ENCODE measurements at places on chromosomes 5 and 9.

DNA sequence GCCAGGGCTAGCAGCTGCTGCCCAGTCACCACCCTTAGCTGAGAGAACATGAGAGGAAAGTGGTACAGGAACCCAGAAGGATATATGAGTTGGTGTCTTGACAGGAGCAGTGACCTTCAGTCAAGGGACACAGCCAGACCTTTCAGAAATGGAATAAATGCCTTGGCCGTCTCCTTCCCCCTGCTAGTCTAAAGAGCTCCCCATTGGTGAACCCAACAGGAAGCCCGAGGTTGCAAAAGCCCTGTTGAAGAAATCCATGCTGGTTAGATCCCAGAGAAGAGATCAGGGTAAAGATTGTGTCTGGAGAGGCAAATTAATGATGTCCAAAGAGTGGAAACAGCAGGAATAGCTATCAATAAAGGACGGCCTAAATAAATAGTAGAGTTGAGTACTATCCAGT is 244.5 kb downstream of the NR3C1 start:
- DNase-seq, result no peak

GRCh38 chr5:76942581-76942980 is 10.3 kb upstream of the CRHBP start:
- peak; percentile 72 for DNase-seq

DNA sequence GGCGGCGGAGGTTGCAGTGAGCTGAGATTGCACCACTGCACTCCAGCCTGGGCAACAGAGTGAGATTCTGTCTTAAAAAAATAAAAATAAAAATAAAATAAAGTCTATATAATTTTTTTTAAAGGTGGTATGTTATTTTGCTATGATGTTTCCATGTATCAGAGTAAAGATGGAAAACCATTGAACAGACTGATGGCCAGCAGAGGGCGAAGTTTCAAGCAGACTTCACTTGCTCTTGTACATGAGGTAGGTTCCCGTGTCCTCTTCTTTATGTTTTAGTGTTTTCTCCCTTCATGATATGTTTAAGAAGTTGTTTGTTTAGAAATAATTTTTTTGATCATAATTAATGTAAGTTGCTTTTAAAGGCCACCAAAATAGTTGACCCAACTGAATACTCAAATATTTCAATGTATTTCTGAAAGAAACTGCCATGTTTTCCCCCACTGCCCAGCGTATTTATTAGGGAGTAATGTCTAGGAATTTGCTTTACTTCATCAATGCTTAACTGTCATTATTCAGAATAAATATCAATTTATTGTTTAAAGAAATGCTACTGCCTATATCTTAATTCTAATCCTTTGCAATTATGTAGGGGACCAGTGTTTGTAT is 146.4 kb downstream of the HACD4 start:
- peak; percentile 52 for DNase-seq

- DNase-seq, result no peak
These were observed 308.6 kb downstream of the FBXL7 start for GRCh38 chr5:15808577-15808976.

DNA sequence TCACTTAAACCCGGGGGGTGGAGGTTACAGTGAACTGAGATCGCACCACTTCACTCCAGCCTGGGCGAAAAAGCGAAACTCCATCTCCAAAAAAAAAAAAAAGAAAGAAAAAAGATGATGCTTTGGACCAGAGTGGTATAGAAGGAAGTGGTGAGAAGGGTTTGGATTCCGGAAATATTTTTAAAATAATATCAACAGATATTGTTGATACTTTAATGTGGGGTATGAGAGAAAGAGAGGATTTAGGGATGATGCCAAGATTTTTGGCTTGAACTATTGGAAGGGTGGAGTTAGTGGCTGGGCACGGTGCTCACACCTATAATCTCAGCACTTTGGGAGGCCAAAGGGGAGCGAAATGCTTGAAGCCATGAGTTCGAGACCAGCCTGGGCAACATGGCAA is 49.6 kb upstream of the PLIN2 start:
- DNase-seq, result no peak

DNA sequence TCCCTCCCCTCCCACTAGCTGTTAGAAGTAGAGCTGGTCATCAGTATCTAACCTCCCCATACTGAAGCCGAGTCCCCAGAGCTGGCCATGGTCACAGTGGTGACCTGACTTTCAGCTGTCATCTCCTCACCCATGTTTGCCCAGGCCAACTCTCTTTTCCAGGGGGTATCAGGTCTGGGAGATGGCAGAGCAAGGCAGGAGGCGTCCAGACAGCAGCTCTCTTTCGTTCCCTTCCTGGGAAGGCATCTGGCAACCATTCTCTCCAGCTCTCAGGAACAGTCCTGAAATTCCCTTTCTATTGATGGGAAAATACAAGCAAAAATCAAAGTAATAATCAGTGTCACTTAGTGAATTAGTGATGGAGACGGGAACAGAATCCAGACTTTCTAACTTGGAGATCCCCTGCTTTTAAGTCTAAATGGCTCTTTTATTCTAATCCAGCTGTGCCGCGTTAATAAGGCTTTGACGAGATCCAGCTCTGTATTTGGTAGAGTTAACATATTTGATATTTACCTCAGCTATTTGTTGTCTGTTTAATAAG is 21.3 kb upstream of the AOPEP start:
- DNase-seq, result no peak

GRCh38 chr5:125719681-125720347 is 703.4 kb upstream of the GRAMD2B start:
- peak; percentile 50 for DNase-seq

All from fibroblast of upper back skin (primary cell).